ENCODE measurements at places on chromosomes 3 and 15. TPM values are rescaled to one million over a fixed set of nuclear protein-coding genes. Genes with fewer than 3 reads are reported as not detected.

GRCh38 chr3:145678401-145678800 is 482.6 kb downstream of the PLOD2 start:
- H3K27ac ChIP-seq = no peak overlapping the region
- no peaks in the 10 kb centered on the region for H3K27me3 ChIP-seq
- DNase-seq = no peak
- no peaks in the 10 kb centered on the region for H3K36me3 ChIP-seq
- H3K4me3 ChIP-seq = no peak overlapping the region

- H3K4me1 ChIP-seq = peaks cover 7% of the 10 kb centered on the region
- H3K27me3 ChIP-seq = peaks cover 3% of the 10 kb centered on the region
- no peak overlapping the region for H3K27ac ChIP-seq
- DNase-seq = no peak
Observed at GRCh38 chr15:63077952-63078351, 35.4 kb downstream of the TPM1 start.

DNA sequence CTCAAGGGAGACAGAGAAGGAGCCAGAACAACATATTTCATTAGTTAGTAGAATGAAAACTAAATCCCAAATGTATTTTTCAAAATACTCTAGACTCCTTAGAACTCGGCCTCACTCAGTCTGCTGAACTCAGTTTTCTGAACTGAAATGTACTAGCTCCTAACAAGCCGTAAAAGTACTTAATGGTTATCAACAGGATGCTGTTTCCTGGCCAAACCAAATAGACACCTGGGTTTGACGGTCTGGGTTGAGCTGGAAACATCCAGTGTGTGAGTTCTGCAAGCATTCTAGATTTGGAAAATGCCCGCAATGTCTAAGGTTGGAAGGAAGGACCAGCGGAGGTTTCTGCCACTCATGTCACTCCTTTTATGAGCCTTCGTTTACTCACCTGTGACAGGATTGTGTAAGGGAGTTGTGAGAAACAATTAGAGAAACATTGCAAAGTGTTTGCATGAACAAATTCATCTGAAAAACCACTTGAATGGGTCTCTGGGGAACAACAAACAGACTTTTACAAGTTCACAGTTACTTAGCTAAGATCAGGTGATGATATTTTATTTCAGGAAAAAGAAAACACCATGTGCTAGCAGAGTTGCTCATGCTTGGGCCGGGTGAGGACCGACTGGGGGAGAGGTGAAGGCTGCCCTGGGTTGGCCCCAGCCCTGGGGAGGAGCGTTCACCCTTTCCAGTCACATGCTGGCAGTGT is 151.0 kb downstream of the ALDH1A2 start:
- DNase-seq = no peak
- no peaks in the 10 kb centered on the region for H3K4me1 ChIP-seq
- no peaks in the 10 kb centered on the region for H3K36me3 ChIP-seq
- no peak overlapping the region for H3K4me3 ChIP-seq

GRCh38 chr3:112321867-112322652 is 10.9 kb upstream of the CD200 start:
- no peak for DNase-seq
- H3K36me3 ChIP-seq = no peaks in the 10 kb centered on the region
- H3K4me3 ChIP-seq = no peak overlapping the region
- no peaks in the 10 kb centered on the region for H3K4me1 ChIP-seq

DNA sequence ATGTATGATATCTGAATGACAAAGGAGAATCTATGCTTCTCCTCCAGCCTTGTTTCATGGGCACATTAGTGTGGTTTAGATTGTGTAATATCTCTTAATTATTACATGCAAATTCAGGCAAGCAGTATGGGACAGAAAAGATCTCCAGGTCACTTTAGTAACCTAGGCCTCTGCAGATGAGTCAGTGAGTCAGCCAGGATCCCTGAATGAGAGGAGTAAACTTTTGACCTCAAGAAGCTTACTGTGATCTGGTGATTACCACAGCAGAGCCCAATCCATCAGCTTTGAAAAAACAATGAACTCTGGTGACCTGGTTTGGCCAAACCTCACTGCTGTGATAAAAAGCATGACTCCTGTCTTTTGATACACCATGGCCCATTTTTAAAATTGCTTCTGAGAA is 107.8 kb downstream of the LRRN1 start:
- H3K4me1 ChIP-seq = no peaks in the 10 kb centered on the region
- H3K27ac ChIP-seq = no peak overlapping the region
- no peaks in the 10 kb centered on the region for H3K36me3 ChIP-seq

- no peak overlapping the region for H3K4me3 ChIP-seq
- H3K27ac ChIP-seq = no peak overlapping the region
- no peaks in the 10 kb centered on the region for H3K27me3 ChIP-seq
- H3K36me3 ChIP-seq = no peaks in the 10 kb centered on the region
- no peak for DNase-seq
Observed at GRCh38 chr3:187830181-187830580, 84.9 kb upstream of the BCL6 start.

- no peak for DNase-seq
- no peak within 1 kb of the TSS for H3K27ac ChIP-seq
- H3K27me3 ChIP-seq = no peaks in the 10 kb centered on the region
- H3K4me3 ChIP-seq = no peak within 1 kb of the TSS
Observed at GRCh38 chr3:122324871-122325323, at the start of gene CSTA. Gene CSTA, plus strand, starts transcription at chr3:122325248. Its CDS starts 45 bp downstream, at chr3:122325293.

MINAR1 gene
- total RNA-seq = 0.76 TPM

PLA2G4E gene
- total RNA-seq = not detected

SLCO2A1 gene
- 118 TPM for total RNA-seq

SLC28A1 gene
- total RNA-seq = not detected

IGSF11 gene
- total RNA-seq = not detected

All from spleen (tissue), 13 donors.